ENCODE measurements at places on chromosomes 4 and X.

- no peak for DNase-seq
These were observed 65.4 kb downstream of the SPRY1 start for GRCh38 chr4:123462007-123462406.

DNA sequence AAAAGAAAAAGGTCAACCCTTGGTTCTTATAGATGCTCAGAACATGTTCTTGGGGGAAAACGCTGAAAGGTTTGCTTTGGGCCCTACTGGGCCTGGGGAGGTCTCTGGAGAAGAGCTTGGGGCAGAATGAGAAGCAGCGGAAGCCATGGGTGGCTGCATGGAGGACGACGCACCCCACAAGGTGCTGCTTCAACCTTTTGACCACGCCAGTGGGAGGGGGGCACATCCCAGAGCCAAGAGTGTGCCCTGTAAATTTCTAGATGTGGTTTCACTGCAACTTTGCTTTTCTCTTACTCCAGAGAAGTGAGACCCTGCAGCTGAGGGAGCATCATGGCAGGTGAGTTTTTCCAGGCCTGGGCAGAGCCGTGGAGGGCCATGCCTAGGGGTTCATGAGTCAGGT, 3.2 kb downstream of the PRRG3 start:
- DNase-seq: no peak

DNA sequence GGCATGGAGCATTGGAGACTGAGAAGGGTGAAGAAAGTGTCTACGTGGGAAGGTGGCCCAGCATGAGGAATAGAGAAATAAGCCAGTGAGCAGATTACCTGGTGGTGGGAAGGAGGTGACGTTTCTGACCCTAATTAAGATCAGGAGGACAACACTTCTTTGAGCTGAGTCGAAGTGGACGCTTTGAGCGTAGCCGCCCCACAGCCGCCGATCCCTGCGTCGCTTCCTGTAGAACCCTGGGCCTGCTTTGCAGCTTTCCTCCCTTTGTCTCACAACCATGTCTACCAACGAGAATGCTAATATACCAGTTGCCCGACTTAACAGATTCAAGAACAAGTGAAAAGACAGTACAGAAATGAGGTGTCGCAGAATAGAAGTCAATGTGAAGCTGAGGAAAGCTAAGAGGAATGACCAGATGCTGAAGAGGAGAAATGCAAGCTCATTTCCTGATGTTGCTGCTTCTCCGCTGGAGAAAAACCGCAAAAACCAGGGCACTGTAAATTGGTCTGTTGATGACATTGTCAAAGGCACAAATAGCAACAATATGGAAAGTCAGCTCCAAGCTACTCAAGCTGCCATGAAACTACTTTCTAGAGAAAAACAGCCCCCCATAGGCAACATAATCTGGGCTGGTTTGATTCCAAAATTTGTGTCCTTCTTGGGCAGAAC, 6.4 kb upstream of the ANTXR2 start:
- no peak for DNase-seq

GRCh38 chr4:21811565-21811964, 137.0 kb downstream of the KCNIP4 start:
- DNase-seq: peak; percentile 19

- no peak for DNase-seq
These were observed 19.4 kb downstream of the NIPAL1 start for GRCh38 chr4:48035952-48036351.

- peak; percentile 75 for DNase-seq
These were observed 83.1 kb downstream of the GUCY2F start for GRCh38 chrX:109398833-109399232.

GRCh38 chrX:53237056-53237455, 12.0 kb upstream of the KDM5C start:
- DNase-seq: no peak

GRCh38 chrX:151694661-151695582, at the start of gene PRRG3:
PRRG3 (plus strand) TSS chrX:151695458; CDS start chrX:151698815, 3,357 bp downstream.
- DNase-seq: peak; percentile 58

GRCh38 chr4:169677150-169677748, 56.9 kb downstream of the CLCN3 start:
- no peak for DNase-seq

DNA sequence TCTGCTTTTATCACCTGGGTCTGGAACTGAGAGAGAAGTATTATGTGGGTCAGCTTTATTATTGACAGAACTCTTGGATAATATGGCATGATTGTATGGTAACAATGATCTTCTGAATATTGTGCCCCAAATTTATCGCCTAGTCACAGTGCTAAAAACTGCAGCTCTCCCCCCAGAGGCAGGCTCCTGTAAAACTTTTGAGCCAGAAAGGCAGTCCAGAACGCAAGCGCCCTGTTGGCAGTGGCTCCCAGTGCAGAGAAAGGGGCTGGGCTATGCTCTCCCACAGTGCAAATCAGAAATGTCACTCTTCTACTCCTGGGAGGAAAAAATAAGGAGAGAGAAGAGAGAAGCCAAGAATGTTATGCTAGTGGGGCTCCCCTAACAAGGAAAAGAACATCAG, 50.5 kb downstream of the HELT start:
- no peak for DNase-seq

- peak; percentile 86 for DNase-seq
These were observed 14.4 kb upstream of the FAM9A start for GRCh38 chrX:8815460-8816065.

GRCh38 chrX:104254442-104255115, at the start of gene ESX1:
ESX1 (minus strand) TSS chrX:104254933; CDS start chrX:104254849, 84 bp downstream.
- peak; percentile 30 for DNase-seq

GRCh38 chr4:2436301-2436700, 17.5 kb downstream of the CFAP99 start:
- DNase-seq: peak; percentile 40

DNA sequence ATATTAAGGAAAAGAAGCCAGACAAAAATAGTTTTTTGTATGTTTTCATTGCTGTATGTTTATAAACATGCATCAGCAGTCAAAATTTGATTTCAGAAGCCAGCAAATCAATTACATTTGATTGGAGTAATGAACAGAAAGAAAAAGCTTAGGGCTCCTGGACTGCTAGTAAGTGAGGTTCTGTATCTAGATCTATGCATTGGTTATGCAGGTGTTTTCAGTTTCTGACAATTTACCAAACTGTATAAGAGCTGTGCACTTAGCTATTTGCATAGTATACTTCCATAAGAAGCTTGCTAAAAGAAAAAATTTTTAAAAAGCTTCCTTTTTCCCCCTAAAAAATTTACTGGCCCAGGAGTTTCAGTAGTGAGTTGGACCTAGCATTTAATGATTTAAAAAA, 881.6 kb downstream of the PCDH7 start:
- DNase-seq: no peak

- peak; percentile 42 for DNase-seq
These were observed 347.2 kb upstream of the DDX53 start for GRCh38 chrX:22652596-22652995.

Measured in brain (organoid and tissue), 16 donors.